ENCODE measurements at places on chromosomes 3 and 15.

GRCh38 chr3:94935738-94936580 is 873.1 kb downstream of the NSUN3 start:
- DNase-seq: no peak

DNA sequence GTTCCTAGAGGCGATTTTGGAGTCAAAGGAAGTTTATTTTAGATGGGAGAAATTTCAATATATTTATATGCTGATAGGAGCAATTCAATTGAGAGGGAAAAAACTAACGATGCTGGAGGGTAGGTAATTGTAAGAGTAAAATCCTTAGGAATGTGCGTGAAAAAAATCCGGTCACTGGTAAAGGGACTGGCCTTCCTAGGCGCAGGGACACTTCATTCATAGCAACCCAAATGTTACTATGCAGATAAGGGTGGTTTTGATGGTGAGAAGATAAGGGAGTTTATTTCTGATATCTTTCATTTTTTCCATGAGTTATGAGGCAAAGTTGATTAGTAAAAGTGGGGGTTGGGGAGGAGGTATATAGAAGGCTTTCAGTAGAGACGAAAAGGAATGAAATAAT is 1.1 kb upstream of the PIAS1 start:
- no peak for DNase-seq

DNA sequence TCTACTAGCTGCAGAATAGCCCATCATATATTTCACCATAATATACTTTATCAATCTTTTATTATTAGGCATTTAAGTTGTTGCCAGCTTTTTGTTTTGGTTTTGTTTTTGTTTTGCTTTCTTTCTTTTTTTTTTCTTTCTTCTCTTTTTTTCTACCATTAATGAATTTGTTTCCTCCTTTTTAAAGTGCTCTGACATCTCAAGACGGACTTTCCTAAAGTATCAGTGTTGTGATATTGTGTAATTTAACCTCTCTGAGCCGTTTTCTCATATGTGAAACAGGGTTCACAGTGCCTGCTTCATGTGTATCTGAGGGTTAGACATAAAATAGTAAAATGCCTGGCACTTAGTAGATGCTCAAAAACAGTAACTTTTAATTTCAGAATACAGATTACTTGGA is 109.5 kb upstream of the IL12A start:
- no peak for DNase-seq

DNA sequence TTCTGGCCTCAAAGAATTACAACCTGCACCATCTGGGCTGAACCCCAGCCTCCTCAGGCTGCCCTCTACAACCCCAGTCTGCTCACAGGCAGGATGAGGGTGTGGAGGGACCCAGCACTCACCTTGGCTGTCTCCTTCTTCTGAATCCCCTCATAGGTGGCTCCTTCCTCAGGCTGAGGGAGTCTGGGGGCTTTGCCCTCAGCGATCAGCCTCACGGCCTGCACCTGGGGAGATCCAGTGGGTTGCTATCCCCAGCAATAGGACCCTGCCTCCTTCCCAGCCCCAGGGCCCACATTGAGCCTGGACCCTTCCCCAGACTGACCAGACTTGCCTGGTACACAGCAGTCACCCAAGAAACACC is 25.1 kb downstream of the ALDH1L1 start:
- DNase-seq: no peak

- DNase-seq: no peak
Observed at GRCh38 chr3:172615296-172615695, 92.1 kb upstream of the TNFSF10 start.
